Bladder microvascular endothelial cell (primary cell): ENCODE measurements at places on chromosomes 7 and 10. TPM values are rescaled to one million over a fixed set of nuclear protein-coding genes. Genes with fewer than 3 reads are reported as not detected.

The ZNF365 gene
- 0.25 TPM in 1 of 2 replicates, not detected in the other for total RNA-seq

The ALDH18A1 gene
- total RNA-seq: 48.4 and 99.2 TPM in 2 replicates

The NEBL gene
- total RNA-seq: 2.1 and 4.7 TPM in 2 replicates

The UBE3C gene
- total RNA-seq: 64.1 and 101 TPM in 2 replicates

The DPYSL4 gene
- 7.9 and 17.7 TPM in 2 replicates for total RNA-seq
